ENCODE measurements at places on chromosomes 2 and 18. TPM values are rescaled to one million over a fixed set of nuclear protein-coding genes. Genes with fewer than 3 reads are reported as not detected.

Gene TFCP2L1
- 103 TPM for total RNA-seq

Gene SLC9A4
- total RNA-seq: 0.15 TPM

Gene PDE11A
- total RNA-seq: 2.6 TPM

Gene KATNAL2
- total RNA-seq: 2.2 TPM

Gene AQP12B
- 9.6 TPM for total RNA-seq

Gene SLC14A1
- total RNA-seq: 0.32 TPM

Gene CRYGC
- not detected for total RNA-seq

Gene ANKMY1
- 18.1 TPM for total RNA-seq

Gene VWC2L
- not detected for total RNA-seq

Gene SLC30A3
- not detected for total RNA-seq

Gene FSHR
- total RNA-seq: not detected

Gene DHX57
- total RNA-seq: 7.9 TPM

Gene FAM117B
- total RNA-seq: 20.1 TPM

Gene FAHD2B
- 5.0 TPM for total RNA-seq

Gene FAM110C
- total RNA-seq: 20.1 TPM

Gene SPATA3
- not detected for total RNA-seq

Gene LYG2
- total RNA-seq: not detected

Gene CREG2
- total RNA-seq: not detected

Gene CDH19
- total RNA-seq: 3.6 TPM

Gene GRP
- not detected for total RNA-seq

Gene UGT1A7
- total RNA-seq: 3.1 TPM

Gene ALK
- 0.19 TPM for total RNA-seq

Gene CAPN14
- total RNA-seq: 0.08 TPM

Gene NT5C1B
- total RNA-seq: not detected

Gene SLC19A3
- total RNA-seq: 19.6 TPM

Gene DUSP2
- 1.6 TPM for total RNA-seq

Gene CCDC74B
- 0.64 TPM for total RNA-seq

Gene IL37
- not detected for total RNA-seq

Gene DLGAP1
- 0.25 TPM for total RNA-seq

Gene KANSL1L
- total RNA-seq: 7.7 TPM

Gene CRACDL
- 11.5 TPM for total RNA-seq

Gene ABCB11
- total RNA-seq: 0.74 TPM

Gene HTR2B
- total RNA-seq: not detected

Gene GRHL1
- 1.9 TPM for total RNA-seq

Gene RAPH1
- 39.5 TPM for total RNA-seq

Gene RAX
- not detected for total RNA-seq

Gene CABLES1
- total RNA-seq: 6.2 TPM

Gene ACVR2A
- 20.4 TPM for total RNA-seq

Gene SH2D6
- 9.2 TPM for total RNA-seq

Gene MLPH
- 87.9 TPM for total RNA-seq

Gene GNLY
- 4.7 TPM for total RNA-seq

Gene RBKS
- 8.9 TPM for total RNA-seq

Gene C2orf72
- 44.5 TPM for total RNA-seq

Measured in colonic mucosa (tissue), 4 donors.